HT-29 (cell line): ENCODE measurements at places on chromosomes 1 and 21.

DNA sequence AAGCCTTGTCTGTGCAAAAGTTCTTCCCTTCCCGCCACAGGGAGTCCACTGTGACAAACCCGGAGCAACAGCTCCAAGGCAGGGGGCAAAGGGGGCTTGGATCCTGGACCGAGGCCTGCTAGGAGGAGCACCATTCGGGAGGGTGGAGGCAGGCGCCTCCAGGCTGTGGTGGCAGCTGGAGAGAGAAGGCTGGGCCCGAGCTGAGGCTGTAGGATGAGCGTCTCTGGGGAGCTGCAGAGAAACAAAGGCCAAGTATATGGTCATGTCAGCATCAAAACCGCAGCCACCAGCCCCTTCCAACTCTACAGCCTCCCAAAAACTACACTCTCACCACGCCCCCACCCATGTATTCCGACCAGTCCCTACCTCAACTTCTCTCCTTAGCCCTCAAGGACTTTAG lies 579 bp downstream of the SH3BP5L start:
- no peak for DNase-seq

- no peak for DNase-seq
Measured at GRCh38 chr1:173917635-173918493, 737 bp upstream of the SERPINC1 start.

DNA sequence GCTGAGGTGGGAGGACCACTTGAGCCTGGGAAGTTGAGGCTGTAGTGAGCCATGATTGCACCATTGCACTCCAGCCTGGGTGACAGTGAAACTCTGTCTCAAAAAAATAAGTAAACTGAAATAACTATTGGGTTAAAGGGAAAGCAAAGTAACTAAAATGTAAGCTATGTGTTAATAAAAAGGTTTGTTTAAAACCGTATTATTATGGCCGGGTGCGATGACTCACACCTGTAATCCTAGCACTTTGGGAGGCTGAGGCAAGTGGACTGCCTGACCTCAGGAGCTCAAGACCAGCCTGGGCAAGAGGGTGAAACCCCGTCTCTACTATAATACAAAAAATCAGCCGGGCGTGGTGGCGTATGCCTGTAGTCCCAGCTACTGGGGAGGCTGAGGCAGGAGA lies 27.0 kb downstream of the NVL start:
- DNase-seq = no peak

- DNase-seq = no peak
Measured at GRCh38 chr1:159839116-159839849, 12.6 kb downstream of the SLAMF8 start.

DNA sequence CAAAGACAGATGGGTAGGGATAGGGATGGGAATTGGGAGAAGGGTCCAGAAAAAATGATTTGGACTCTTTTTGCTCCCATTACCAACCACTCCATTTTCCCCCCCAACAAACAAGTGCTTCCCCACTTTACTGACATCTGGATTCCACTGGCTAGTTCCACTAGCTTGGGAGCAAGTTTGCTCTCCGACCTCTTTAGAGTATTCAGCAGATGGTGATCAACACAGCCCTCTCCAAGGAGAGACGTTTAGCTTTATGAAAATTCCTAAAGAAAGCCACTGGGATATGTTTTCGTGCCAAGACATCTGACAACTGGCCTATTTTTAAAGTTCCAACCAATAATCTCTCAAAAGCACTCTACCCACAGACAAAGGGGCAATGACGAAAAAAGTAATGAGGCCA lies 50.3 kb downstream of the ITPKB start:
- DNase-seq = no peak

DNA sequence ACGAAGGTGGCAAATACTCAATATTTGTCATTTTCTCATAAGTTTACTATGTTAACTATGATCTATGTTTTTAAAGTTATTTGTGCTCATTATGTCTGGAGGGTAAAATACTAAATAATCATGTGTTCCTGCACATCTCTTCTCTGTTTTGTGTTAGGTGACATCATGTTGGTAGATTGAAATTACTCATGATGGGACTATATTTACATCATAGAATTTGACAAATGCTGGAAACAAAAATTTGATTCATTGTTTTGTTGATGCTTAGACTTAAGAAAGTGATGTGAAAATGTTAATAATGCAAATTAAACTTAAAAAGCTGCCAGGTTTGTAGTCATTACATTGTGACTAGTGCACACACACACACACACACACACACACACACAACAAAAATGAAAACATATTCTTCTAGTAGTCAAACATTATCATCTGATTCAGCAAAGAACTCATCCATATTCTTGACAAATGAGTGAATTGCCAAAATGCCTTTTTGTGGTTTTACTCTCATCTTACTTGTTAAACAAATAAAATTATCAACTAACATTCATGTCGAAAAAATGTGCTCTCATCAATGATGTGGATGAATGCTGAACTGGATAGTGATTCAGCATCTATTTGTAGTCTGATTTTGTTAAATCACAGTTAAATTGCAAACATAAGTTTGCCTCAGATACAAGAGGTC lies 870.7 kb downstream of the BRINP3 start:
- DNase-seq = no peak

- no peak for DNase-seq
Measured at GRCh38 chr21:45598666-45599065, 44.9 kb upstream of the PCBP3 start.

- no peak for DNase-seq
Measured at GRCh38 chr21:36169470-36170128, 13.0 kb downstream of the DOP1B start.

GRCh38 chr1:209585672-209586071 lies 2.2 kb downstream of the CAMK1G start:
- no peak for DNase-seq

GRCh38 chr21:33286600-33287456 lies 20.7 kb downstream of the IL10RB start:
- DNase-seq = no peak

DNA sequence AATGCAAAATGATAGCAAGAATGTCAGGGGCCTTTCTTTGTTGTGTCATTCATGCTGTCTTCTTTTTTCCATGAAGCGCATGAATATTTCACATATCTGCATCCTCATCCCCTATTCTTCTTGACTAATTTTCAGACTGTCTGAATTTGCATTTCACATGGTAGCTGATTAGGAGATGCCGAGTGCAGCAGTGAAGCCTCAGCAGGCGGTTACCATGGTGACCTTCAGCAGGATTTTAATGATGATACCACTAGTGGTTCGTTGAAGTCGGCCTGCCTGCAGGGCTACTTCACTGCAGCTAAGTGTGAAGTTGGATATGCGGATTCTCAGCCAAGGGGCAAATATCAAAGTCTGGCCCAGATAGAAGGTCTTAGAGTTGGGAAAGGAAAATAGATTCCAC lies 141.8 kb downstream of the NEK7 start:
- no peak for DNase-seq

GRCh38 chr1:89762779-89763648 lies 57.8 kb upstream of the LRRC8D start:
- DNase-seq = peak; percentile 86

- DNase-seq = no peak
Measured at GRCh38 chr1:229378586-229379367, 35.9 kb upstream of the CCSAP start.

DNA sequence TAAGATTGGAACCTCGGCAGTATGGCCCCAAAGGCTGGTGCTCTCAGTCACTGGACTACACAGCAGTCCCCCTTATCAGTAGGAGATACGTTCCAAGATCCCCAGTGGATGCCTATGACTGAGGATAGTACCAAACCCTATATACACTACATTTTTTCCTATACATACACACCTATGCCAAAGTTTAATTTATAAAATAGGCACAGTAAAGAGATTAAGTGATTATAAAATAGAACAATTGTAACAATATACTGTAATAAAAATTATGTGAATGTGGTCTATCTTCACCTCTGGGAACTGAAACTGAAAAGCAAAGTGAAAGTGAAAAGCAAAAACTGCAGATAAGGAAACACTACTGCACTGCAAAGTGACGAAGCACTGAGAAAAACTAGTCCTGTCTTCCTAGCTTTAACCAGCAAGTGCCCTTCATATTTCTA lies 96.8 kb downstream of the INTS7 start:
- no peak for DNase-seq

- no peak for DNase-seq
Measured at GRCh38 chr1:184802354-184803179, 47.9 kb upstream of the EDEM3 start.

- DNase-seq = peak; percentile 5
Measured at GRCh38 chr1:18240906-18241305, 133.3 kb downstream of the IGSF21 start.

DNA sequence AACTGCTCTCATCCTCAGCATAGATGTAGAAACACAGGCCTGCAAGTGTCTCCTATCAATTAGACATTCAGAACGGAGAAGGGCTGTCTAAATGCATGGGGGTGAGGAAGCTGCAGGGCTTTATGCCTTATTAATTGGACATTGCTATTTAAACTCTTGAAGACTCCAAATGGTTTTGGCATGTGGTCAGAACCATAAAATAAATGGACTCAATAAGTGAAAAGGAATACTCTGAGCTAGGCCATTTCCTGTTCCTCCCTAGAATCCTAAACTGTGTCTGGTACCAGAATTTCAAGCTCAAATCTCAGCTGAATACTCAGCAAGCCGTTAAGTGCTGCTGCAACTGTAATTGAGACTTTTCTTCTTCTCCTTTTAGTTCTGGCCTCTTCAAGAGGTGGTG lies 80.4 kb upstream of the C1orf87 start:
- DNase-seq = no peak

- no peak for DNase-seq
Measured at GRCh38 chr1:1025730-1026129, 5.8 kb downstream of the AGRN start.

DNA sequence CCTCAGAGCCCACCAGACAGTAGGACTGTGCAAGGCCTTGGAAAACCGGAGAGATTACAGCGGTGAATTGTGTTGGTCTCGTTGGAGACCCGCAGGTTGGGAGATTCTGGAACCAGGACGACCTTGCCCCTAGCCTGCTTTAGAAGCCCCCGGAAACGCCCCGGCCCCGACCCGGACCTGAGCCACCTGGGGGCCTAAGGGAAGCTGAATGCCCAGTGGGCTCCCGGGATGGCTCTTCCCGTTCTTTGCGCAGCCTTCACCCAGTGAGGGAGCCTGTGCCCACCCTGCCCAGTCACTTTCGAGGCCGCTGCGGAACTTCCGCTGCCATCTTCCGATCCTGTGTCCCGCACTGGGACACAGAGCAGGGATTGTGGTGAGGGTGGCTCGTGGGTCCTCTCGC lies 254.4 kb downstream of the FAM72C start:
- DNase-seq = no peak
